ENCODE measurements at places on chromosomes 1 and 21. TPM values are rescaled to one million over a fixed set of nuclear protein-coding genes. Genes with fewer than 3 reads are reported as not detected.

The MMP23B gene
- total RNA-seq, result 0.94 TPM

GRCh38 chr1:101059945-101060542 is 34.5 kb upstream of the DPH5 start:
- DNase-seq, result no peak

DNA sequence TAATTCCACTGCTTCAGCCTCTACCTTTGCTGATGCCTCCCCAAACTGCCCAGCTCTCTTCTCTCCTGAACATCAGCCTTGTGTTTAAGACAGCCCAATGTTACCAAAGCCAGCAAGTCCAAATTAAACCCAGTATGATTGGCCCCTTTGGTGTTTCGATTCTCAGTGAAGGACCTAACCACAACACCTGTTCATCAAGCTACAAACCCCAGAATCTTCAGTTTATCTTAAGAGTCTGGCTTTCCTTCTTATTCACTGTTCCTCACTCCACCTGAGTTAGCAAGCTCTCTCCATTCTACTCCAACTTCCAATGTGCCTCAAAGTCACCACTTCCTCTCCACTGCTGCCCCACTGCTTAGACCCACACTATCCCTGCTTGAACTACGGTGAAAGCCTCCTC is 25.5 kb upstream of the ITPKB start:
- DNase-seq, result no peak

GRCh38 chr1:47837056-47837830 is 159.9 kb downstream of the TRABD2B start:
- no peak for DNase-seq

- no peak for DNase-seq
Observed at GRCh38 chr1:24754229-24754628, 9.0 kb downstream of the CLIC4 start.

GRCh38 chr1:156652131-156652991 is 10.4 kb downstream of the BCAN start:
- DNase-seq, result no peak

DNA sequence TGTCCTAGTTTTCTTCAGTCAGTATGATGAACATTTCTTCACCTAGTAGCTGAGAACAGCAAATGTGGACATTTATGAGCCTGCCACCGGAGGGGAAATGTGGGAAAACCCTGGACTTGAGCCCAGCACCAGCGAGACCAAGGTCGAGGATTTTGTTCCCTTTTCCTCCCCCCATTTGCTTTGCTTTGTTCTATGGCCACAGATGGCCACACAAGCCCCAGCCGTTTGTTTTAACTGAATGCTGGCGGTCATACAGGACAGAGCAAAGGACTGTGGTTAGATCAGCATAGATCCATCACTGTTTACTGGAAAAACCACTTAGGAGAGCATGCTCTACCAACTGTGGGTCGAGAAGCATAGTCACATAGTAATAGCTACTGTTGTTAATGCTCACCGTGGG is 20.9 kb downstream of the SH2D2A start:
- no peak for DNase-seq

GRCh38 chr1:20112279-20113000 is 6.9 kb downstream of the PLA2G2D start:
- no peak for DNase-seq

GRCh38 chr21:26843933-26844257 is 1.3 kb downstream of the ADAMTS1 start:
- no peak for DNase-seq
